ENCODE measurements at places on chromosomes 13 and 19. TPM values are rescaled to one million over a fixed set of nuclear protein-coding genes. Genes with fewer than 3 reads are reported as not detected.

- no peak for DNase-seq
Measured at GRCh38 chr19:20612711-20613316, 47.2 kb upstream of the ZNF737 start.

- DNase-seq = no peak
Measured at GRCh38 chr13:99278200-99278599, 20.0 kb upstream of the GPR18 start.

- DNase-seq = no peak
Measured at GRCh38 chr13:30466358-30466714, 600 bp upstream of the HMGB1 start.

DNA sequence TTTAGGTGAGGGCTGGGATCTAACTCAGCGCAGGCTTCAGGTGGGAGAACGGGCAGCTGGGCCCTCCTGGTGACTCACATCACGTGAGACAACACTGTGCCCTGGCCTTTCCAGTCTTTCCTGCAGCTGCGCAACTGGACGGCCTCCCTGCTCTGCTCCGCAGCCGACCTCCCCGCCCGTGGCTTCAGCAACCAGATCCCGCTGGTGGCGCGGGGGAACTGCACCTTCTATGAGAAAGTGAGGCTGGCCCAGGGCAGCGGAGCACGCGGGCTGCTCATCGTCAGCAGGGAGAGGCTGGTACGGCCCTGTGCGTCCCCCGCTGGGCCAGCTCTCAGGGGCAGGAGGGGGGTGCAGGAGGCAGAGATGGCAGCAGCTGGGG, 8.8 kb downstream of the SPPL2B start:
- DNase-seq = peak; percentile 65

GRCh38 chr13:35923347-35923746, 207.8 kb downstream of the DCLK1 start:
- DNase-seq = no peak

- no peak for DNase-seq
Measured at GRCh38 chr13:31843044-31843443, 103.7 kb downstream of the RXFP2 start.

DNA sequence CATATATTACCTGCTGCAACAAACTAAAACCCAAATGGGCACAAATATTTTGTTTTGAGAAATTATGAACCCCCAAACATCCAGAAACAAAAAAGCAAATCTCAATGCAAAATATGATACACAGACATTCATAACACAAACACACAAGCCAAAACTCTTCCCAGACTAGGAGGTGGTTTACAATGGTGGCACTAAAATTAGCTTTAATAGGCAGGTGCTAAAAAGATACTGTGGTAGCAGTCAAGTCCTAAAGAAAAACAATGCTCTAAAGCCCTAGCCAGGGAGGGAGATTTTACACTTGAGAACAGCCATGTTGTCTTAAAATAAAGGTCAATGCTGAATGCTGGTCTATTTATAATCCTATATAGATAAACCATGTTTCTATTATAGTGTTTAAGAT, 65.0 kb downstream of the DOCK9 start:
- no peak for DNase-seq

GRCh38 chr13:108326309-108326708, 56.8 kb downstream of the TNFSF13B start:
- no peak for DNase-seq

DNA sequence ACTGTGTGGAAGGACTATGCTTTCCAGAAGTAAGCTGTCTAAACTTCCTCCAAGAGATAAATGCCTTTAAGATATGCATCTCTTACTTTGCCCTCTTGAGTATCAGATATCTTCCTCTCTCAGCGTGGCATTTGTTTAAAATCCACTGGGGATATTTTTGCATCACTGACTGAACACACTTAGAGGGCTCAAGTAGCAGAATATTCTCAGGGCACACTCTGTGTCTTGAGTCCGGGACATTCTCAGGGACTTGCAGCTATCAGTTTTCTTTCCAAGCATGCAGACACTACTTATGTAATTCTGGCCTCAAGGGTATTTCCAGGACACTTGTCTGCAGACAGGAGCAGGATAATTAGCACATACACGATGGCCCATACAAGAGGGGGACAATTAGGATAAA, 84.7 kb downstream of the ERCC5 start:
- no peak for DNase-seq

GRCh38 chr13:105908586-105908985, 626.9 kb downstream of the EFNB2 start:
- no peak for DNase-seq

DNA sequence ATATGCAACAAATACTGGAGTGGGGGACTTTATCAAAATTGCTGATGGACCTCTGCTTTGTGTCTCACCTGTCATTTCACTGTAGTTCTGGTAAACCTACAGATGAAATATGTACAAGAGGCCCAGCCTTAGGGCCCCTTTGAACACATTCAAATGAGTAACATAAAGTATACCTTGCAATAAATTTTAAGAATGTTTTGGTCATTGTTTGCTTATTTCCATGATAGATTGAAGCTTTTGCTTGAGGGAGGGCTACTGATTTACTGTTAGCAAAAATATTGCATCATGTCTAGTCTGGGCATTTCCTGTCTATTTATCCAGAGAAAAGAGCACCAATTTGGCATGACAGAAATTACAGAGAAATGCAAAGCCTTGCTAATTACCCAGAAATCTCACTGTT, 705.5 kb upstream of the PCDH9 start:
- DNase-seq = no peak

DNA sequence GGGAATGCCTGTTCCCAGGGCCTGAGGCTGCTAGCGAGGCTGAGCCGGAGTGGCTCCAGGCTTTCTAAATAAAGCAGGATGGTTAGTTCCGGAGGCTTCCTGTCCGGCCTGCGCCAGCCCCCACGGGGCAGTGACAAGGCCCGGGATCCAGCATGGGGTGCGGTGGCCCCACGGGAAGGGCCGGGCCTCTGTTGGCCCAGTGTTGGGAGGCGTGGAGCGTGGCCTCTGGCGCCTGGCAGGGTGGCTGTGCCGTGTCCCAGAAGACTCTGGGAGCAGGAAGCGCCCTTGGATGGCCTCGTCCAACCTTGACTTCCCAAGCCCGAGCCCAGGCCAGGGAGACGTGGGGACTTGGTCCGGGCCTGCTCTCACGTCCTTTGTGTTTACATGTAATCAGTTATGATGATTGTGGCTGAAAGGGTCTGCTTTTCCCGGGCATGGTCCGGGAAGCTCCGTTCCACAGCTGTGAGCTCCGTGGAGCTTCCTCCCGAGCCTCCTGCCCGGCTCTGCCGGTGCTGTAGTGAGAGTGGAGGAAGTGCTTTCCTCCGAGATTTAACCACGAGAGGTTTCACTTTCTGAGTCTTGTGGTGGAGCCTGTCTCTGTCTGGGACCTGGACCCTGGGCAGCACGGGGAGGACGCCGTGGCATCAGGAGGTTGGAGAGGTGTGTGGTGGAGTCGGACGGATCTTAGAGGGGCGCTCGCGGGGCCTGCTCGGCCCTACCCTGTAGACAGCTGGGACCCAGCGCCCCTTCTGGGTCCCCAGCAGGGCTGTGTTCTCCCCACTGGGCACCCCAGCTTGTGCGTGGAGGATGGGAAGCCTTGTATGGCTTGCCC, 4.6 kb downstream of the GNA11 start:
- DNase-seq = no peak

GRCh38 chr13:21338156-21338555, 120.9 kb downstream of the ZDHHC20 start:
- DNase-seq = no peak

GRCh38 chr13:22883956-22884355, 296.8 kb upstream of the SGCG start:
- no peak for DNase-seq

DNA sequence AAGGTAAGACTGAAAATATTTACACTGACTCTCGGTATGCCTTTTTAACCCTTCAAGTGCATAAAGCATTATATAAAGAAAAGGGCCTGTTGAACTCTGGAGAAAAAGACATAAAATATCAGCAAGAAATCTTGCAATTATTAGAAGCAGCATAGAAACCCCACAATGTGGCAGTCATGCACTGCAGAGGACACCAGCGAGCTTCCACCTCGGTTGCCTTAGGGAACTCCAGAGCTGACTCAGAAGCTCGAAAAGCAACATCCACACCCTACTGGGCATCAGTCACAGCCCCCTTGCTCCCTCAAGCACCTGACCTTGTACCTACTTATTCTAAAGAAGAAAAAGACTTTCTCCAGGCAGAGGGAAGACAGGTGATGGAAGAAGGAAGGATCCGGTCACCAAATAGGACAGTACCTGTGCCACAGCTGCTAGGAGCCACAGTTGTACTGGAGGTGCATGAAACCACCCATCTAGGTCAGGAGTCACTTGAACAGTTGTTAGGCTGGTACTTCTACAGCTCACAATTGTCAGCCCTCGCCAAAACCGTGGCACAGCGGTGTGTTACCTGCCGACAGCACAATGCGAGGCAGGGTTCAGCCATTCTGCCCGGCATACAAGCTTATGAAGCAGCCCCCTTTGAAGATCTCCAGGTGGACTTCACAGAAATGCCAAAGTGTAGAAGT, 2.9 kb downstream of the ZNF816 start:
- no peak for DNase-seq

DNA sequence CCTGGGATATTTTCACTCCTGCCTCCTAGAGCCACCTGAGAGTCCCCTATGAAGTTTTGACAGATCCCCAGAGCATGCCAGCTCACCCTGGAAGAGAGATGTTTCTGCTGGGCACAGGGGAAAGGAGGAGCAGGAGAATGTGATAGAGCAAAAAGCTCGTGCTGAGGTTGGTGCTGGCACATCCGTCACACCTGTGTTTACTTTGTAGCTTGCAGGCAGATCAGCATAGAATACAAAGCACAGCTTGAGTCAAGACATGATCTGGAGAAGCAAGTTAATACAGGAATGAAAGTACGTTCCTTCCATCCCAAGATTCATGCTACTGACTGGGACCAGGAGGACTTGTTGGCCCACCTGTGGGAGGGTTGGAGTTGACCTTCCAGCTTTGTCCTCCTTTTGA, 46.1 kb downstream of the HSPH1 start:
- no peak for DNase-seq

DNA sequence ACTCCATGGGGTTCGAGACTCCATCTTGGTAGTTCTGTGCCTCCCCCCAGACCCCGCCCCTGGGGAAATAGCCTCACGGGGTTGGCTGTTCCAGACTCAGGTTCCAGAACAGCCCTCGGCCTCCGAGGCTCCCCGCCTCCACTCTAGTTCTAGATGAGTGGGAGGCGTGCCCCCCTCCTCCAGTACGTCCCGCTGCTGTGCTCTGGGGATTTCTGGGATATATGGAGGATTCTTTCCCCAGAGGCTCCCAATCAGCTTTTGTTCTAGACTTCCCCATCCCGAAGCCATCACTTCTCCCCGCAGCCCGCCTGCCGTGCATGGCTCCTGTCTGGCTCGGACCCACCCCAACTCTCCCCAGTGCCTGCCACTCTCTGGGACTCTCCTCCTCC, 1.9 kb upstream of the CACNG7 start:
- DNase-seq = no peak

LILRB4 gene
- polyA plus RNA-seq = 0.61 TPM

PABPC3 gene
- 1.7 TPM for polyA plus RNA-seq

SERPINE3 gene
- 0.26 TPM for polyA plus RNA-seq

GTF3A gene
- 83.5 TPM for polyA plus RNA-seq

ATP4A gene
- polyA plus RNA-seq = 0.11 TPM
